ENCODE measurements at places on chromosomes 2 and 18.

- no peak for DNase-seq
Measured at GRCh38 chr2:50833036-50833435, 198.9 kb downstream of the NRXN1 start.

DNA sequence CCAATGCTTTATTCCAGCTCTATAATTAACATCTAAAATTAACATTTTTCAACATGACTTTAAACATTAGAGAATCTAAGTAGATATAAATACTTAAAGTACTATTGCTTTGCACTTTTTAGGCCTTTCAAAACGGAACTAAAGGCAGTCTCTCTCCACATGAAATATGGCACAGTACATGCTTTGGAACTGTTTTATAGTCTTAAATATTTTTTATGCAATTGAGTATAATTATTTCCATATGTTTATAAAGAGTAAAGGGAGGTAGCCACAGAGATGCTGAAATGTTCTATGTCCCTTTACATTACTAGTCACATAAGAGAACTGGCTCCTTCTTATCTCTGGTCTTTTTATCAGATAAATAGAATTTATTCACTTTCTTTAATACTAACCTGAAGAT lies 674.0 kb downstream of the PLCL1 start:
- DNase-seq: no peak

DNA sequence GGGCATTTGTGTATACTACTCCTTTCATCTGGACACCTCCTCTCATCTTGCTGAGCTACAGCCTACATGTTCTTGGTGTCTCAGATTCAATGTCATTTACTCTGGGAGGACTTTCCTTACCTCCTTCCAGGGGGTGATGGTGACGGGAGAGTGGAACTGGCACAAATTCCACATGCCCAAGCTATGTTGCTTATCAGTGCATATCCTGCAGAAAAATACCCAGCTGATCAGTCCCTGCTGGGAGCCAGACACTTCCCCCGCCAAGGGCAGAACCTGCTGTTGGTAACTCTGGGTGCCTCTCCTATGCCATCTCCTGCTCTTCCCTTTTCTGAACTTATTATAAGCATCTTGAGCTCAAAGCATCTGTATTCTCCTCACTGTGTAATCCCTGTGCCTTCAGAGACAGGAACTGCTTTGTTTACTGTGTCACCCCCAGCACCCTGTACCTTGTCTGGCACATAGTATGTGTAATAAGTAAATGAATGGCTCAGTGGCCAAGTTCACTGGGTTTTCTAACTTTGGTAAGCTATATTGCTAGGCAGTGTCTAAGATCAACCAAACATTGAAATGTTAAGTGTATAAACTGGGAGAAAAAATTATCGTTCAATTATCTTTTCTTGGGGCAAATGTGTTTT lies 87.7 kb upstream of the LPIN2 start:
- DNase-seq: no peak

DNA sequence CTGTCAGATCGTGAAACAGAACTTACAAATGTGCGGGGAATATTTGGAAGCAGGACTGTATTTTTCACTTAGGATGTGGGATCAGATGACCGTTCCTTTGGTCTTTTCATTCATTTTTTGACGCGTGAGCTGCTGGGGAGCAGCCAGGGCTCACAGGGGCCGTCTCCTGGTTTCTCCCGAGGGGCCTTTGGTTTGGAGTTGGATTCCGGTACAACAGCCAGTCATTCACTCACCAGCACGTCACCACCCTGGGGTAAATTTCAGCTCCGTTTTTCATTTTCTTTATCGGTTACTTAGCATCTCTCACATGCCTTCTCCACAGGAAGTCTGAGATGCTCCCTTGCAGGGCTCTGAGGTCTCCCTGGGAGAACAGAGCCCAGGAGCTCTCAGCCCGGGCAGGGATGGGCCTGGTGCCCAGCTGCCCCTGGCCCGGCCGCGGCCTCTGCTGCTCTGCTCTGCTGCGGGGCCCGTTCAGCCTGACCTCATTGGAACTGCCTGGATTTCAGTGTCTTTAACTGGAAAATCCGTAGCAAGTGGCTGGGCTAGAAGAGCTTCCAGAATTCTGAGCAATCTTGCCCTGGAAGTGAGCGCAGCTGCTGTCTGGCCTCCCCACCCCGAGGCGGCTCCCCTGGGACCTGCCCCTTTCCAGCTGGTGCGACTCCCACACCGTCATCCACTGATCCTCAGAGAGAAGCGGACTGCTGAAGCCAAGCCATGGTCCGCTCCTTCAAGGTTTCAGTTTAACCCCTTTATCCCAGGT lies 335.6 kb downstream of the EIPR1 start:
- no peak for DNase-seq

- no peak for DNase-seq
Measured at GRCh38 chr2:191318729-191319078, 73.5 kb downstream of the MYO1B start.

GRCh38 chr2:70670626-70671025 lies 97.4 kb downstream of the ADD2 start:
- no peak for DNase-seq

DNA sequence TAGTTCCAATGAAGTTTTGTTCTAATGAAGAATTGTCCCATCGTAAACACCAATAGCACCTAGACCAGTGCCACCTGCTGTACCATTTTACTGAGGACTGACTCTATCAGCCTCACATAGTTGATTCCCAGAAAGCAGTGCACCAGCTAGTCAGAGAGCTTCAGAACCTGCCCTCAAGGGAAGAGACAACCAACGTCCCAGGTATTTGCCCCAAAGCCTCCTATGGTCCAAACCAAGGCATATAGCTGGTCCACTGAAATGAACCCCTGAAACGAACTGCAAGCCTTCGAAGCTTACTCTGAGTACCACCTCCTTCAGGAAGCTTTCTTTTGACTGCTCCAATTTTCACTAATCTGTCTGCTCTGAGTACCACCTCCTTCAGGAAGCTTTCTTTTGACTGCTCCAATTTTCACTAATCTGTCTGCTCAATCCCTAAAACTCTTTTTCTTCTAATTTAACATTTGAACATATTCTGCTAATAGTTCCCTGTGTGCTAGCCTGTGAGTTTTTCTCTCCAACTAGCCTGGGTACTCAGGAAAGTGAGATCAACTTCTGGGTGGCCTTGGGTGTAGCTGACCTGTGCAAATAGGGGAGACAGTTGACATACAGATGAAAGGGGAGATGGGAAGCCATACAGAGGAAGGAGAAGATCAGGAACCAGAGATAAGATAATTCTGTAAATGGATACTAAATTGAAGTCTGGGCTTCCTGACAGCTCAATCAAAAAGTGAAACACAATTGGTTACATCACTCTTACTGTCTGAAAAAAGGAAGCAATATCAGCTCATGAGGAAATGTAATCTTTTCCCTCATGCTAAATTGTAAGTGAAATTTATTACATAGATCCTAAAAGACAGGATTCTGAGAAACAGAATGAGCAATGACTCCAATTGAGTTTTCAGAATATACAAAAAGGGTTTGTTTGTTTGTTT lies 33.5 kb upstream of the EML4 start:
- no peak for DNase-seq

GRCh38 chr18:58559427-58560186 lies 69.3 kb downstream of the ALPK2 start:
- DNase-seq: no peak

GRCh38 chr18:6406075-6406909 lies 8.4 kb downstream of the L3MBTL4 start:
- DNase-seq: no peak

- DNase-seq: no peak
Measured at GRCh38 chr2:74233648-74234047, 35.2 kb downstream of the MTHFD2 start.

- no peak for DNase-seq
Measured at GRCh38 chr18:26999797-27000196, 134.3 kb upstream of the AQP4 start.

GRCh38 chr2:190280565-190281350 lies 38.9 kb downstream of the HIBCH start:
- no peak for DNase-seq

DNA sequence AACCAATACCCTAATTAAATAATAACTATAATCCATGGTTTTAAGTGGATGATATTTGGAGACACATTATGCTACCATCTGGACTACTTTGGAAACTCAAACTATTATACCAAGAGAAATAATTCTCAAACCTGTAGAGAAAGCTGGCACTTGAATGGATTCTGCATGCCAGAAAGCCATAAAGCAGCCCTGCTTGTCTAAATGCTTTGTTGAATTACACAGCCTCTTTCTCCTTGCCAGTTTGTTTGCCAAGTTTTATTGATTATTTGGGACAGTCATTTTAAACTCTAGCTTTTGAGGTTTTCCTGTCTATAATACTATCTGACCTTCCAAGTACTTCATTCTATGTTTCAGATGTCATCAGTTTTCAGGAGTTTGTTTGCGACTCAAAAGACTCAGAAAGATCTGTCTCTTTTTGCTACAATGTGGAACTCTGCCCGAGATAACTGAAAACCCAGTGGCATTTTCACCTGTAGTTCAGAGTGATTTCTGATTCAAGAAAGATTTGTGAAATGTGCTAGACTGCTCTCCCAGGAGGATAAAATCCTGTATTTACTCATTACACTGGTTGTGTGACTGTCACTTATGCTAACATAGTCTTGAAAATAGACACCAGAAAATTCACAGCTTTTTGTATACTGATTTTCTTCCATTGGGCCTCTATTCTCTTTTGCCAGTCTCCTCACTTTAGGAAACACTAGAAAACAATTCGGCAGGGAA lies 29.2 kb upstream of the MBOAT2 start:
- no peak for DNase-seq

DNA sequence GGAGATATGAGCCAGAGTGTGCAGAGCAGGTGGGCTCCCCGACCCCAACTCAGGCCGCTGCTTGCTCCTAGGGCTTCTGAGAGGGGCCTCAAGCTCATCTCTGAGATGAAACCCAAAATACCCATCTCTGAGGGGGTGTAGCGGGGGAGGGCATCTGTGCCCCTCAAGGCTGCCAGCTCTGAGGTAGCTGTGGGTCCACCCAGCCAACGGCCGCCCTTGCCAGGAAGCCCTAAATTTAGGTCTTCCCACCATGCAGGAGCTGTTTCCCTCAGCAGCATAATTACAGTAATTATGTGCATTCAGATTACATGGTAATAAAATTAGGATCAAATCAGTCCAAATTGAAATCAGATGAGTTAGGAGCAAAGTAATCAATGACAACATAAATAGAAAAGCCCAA lies 97.8 kb upstream of the MCFD2 start:
- DNase-seq: no peak
